ENCODE measurements at places on chromosomes 16 and 17. TPM values are rescaled to one million over a fixed set of nuclear protein-coding genes. Genes with fewer than 3 reads are reported as not detected.

DNA sequence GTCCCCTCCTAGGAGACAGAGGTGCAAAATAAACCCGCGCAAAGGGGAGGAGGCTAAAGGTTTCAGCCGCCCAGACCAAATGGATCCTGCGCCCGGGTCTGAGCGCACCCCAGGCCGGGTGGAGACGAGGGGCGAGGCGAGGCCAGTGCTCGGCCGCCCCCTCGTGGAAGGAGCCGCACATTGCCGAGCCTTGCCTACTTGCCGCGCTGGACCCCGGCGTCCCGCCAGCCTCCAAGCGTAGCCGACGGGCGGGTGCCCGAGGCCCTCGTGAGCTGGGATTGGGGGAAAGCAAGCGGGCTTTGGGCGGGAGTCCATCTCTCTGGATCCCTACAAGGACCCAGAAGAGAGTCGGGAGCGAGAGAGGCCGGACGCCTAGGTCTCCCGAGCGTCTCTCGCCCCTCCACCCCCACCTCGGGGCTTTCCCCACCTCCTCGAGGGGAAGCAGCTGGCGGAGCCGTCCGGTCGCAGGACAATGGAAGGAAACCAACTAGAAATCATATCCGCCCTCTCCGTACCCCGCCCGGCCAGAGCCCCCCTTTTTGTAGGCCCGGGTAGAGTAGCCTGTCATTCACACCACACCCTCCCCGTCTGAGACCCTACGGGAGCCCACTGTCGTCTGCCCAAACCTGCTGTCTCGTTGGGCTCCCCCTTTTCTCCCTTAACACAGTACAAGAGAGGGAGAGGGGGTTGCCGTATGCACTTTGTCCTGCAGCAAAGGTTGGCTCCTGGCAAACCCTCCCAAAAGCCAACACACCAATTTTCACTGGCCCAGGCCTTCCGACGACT, 664 bp upstream of the BCL6B start:
- DNase-seq: peak; percentile 75

DNA sequence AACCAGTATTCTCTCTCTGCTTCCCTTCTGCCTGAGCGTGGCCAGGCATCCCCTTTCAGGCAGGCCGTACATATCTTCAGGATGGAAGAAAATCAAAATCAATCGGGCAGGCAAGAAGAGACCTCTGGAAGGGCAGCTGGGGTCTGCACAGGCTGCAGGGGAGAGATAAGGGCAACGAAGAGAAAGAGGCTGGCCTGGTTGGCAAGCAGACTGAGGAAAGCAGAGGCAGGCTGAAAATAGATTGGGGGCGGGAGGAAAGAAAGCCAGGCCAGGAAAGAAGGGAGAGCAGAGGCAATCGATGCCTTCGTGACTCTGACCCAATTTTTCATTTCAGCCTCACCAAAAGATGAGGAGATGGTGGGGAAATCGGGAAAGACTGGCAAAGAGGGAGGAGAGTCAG, 18.1 kb downstream of the PIPOX start:
- DNase-seq: no peak

GRCh38 chr17:39582658-39583057, 25.1 kb downstream of the NEUROD2 start:
- DNase-seq: no peak

DNA sequence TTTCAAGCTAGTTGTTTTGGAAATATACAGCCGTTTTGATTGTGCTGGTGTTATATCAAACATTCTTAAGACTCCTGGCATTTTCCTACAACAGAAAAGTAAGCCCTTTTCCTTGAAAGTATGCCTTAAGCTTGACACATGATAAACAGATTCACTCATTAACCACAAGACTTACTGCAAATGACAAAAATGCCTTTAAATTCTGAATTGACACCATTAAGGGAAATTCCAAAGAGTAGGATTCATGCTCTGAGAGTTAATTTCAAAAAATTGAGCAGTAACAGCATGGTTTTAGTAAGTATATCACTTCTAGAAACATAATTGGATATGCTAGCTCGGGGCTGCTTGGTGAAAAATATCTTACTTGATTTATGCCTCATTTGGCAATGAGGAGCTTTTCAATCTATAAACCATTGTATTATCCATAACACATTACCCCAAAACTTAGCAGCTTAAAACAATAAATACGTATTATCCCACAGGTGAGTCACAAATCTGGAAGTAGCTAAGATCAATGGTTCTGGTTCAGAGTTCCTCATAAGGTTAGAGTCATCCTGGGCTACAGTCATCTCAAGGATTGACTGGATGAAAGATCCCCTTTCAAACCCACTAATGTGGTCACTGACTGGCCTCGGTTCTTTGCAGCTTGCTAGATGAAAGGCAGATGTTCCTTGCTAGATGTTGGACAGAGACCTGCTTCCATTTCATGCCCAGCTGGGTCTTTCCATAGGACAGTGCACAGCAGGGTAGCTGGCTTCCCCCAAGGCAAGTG, 8.2 kb upstream of the PHAF1 start:
- no peak for DNase-seq

DNA sequence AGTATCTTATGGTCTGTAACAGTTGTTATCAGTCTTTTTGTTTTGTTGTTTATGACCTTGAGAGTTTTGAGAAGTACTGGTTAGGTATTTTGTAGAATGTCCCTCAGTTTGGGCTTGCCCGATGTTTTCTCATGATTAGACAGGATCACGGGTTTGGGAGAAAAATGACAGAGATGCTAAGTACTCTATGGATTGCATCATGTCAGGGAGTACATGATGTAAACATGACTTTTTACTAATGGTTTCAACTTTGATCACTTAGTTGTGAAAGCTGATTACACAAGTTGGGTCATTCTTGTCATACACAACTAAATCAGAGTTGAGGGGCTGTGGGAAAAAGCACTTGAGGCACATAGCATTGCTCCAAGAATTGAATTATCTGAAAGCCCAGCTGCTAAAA, 94.7 kb upstream of the SIAH1 start:
- DNase-seq: no peak

DNA sequence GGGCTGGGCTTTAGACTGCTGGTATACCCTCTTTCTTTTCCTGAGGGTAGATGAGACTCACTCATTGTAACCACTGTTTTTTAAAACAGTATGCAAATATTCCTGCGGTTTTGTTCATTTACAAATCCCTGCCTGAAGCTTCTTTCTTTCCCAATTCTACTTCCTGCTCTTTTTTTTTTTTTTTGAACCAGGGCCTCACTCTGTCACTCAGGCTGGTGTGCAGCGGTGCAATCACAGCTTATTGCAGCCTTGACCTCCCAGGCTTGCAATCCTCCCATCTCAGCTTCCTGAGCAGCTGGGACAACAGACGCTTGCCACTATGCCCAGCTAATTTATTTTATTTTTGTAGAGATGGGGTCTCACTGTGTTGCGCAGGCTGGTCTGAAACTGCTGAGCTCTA, 8.0 kb upstream of the SULT1A1 start:
- DNase-seq: no peak

- no peak for DNase-seq
Measured at GRCh38 chr16:89953671-89954406, 5.3 kb downstream of the DEF8 start.

DNA sequence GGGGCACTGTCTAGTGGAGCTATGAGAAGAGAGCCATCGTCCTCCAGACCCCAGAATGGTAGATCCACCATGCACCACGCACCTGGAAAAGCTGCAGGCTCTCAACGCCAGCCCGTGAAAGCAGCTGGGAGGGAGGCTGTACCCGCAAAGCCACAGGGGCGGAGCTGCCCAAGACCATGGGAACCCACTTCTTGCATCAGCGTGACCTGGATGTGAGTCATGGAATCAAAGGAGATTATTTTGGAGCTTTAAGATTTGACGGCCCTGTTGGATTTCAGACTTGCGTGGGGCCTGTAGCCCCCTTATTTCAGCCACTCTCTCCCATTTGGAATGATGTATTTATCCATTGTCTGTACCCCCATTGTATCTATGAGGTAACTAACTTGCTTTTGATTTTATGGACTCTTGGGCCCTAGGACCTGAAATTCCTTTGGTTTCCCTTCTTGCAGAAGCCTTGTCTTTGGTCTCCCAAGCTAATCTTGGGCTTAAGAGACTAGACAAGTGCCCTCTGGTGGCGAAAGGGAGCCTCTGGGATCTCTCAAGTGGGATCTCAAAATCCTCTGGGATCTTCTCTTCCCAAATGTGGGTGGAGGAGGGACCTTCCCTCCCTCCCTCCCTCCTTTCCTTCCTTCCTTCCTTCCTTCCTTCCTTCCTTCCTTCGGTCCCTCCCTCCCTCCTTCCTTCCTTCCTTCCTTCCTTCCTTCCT, 58.2 kb upstream of the HAPSTR1 start:
- peak; percentile 33 for DNase-seq

- no peak for DNase-seq
Measured at GRCh38 chr16:58717994-58718393, 16.1 kb downstream of the GOT2 start.

GRCh38 chr17:57954397-57955182, 622 bp downstream of the CUEDC1 start:
- peak; percentile 54 for DNase-seq

DNA sequence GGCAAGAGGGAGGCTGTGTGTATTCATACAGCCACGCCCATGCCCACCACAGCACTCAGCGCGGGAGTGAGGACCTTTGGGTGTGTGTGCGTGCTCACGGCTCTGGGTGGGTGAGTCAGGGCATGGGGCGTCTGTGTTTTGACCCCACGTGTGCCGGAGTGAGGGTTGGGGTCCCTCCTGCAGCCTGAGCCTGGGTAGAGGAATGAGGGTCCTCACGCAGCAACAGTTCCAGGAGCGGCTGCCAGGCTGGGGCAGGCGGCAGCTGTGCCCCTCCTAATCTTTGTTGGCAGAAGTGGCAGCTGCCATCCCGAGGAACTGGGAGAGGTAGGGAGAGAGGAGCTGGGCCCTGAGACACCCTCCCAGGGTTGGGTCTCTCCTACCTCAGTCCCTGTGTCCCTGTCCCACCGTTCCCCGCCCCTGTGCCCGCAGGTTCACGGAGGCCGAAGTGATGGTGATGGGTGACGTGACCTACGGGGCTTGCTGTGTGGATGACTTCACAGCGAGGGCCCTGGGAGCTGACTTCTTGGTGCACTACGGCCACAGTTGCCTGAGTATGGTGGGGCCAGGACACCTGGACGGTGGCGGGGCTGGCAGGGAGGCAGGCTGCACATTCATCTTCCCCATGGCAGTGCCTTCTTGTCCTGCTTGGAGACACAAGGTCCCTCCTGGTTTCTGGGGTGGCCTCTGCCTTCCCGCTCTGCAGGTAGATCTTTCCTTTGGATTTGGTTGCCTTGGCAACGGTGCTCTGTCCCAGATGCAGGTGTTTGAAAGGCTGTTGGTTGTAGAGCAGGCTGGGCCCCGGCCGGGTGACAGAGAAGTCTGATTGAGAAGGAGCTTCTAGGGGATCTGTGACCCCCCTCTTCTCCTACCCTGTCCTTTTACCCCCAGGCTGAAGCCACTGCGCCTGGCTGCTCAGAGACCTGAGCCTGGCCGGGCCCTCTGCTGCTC, 5.9 kb downstream of the DPH1 start:
- DNase-seq: no peak

DNA sequence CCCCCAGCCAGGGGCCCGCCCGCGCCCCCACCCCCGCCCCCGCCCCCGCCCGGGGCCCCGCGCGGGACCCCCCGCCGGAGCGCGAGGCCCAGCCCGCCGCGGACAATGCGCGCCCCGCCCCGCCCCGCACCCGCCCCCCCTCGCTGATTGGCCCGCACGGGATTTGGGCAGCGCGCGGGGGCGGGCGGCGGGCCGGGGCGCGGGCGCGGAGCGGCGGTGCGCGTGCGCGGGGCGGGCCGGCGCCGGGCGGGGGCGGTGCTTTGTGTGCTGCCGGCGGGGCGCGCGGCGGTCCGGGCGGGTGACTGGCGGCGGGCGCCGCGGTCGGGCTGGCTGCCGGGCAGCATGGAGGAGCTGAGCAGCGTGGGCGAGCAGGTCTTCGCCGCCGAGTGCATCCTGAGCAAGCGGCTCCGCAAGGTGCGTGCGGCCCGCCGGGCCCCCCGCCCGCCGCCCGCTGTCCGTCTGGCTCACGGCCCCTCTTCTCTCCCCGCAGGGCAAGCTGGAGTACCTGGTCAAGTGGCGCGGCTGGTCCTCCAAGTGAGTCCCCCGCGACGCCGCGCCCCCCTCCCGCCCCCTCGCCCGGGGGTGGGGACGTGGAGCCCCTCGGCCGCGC, at the start of gene CBX2:
Gene CBX2, plus strand, starts transcription at position 255 of the 610 bp plus-strand sequence. Its CDS starts 88 bp downstream, at position 343.
- DNase-seq: peak; percentile 69

DNA sequence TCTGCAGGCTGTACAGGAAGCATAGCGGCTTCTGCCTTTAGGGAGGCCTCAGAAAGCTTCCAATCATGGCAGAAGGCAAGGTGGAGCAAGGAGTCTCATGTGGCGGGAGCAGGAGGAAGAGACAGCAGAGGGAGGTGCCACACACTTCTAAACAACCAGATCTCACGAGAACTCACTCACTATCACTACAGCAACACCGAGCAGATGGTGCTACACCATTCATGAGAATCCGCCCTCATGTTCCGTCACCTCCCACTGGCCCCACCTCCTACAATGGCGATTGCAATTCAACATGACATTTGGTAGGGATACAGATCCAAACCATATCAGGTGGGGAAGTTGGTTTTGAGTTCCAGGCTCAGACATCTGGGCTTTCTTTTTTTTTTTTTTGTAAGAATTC, 31.9 kb upstream of the NUDT7 start:
- DNase-seq: no peak

GRCh38 chr16:85752511-85753420, 1.9 kb upstream of the C16orf74 start:
- DNase-seq: peak; percentile 28

DNA sequence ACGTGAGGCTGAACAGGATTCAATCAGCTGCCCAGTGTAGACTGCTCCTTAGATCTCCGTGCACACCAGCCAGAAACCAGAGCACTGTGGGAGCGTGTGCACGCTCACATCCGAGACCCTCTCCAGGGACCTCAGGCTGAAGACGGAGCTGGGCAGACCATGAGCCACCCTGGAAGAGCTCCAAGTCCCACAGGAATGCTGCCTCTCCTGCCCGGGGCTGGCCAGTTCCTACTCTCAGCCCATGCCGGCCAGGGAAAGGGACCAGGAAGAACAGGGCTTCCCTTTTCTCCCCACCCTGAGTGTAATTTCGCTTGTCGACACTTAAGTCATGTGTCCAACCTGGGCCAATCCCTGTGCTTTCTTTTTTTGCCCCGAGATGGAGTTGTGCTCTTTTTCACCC, 6.9 kb downstream of the ALYREF start:
- no peak for DNase-seq

DNA sequence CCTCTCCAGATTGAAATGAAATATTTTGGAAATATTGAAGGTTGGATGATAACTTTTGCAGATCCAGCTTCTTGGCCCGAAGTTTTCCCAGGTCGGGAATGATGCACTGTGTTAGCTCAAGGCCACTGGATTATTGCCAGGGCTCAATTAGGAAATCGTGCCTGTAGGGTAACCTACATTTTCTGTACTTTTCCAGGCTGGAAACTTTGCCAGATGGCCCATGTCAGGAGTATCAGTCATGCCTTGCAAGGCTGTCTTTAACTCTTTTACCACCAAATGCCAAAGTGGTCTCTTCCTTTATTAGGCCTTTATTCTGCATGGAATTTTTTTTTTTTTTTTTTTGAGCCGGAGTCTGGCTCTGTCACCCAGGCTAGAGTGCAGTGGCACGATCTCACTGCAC, 8.9 kb upstream of the SEC14L1 start:
- no peak for DNase-seq

The IRF8 gene
- total RNA-seq: 29.6 TPM

The SRCAP gene
- 89.5 TPM for total RNA-seq

The DRC3 gene
- total RNA-seq: 6.7 TPM

The KRTAP9-8 gene
- total RNA-seq: not detected

The AATK gene
- 14.2 TPM for total RNA-seq

The PHOSPHO1 gene
- 0.23 TPM for total RNA-seq

The WNK4 gene
- total RNA-seq: 0.37 TPM

The LGALS9B gene
- 10.9 TPM for total RNA-seq

The CYGB gene
- 14.7 TPM for total RNA-seq

The PRPSAP1 gene
- total RNA-seq: 52.2 TPM

The GPRC5B gene
- 32.5 TPM for total RNA-seq

The C17orf50 gene
- total RNA-seq: not detected

The TNP2 gene
- not detected for total RNA-seq

The ANKRD40CL gene
- total RNA-seq: 10.9 TPM

The MEIOB gene
- 0.17 TPM for total RNA-seq
